ENCODE measurements at places on chromosomes 5 and 9.

DNA sequence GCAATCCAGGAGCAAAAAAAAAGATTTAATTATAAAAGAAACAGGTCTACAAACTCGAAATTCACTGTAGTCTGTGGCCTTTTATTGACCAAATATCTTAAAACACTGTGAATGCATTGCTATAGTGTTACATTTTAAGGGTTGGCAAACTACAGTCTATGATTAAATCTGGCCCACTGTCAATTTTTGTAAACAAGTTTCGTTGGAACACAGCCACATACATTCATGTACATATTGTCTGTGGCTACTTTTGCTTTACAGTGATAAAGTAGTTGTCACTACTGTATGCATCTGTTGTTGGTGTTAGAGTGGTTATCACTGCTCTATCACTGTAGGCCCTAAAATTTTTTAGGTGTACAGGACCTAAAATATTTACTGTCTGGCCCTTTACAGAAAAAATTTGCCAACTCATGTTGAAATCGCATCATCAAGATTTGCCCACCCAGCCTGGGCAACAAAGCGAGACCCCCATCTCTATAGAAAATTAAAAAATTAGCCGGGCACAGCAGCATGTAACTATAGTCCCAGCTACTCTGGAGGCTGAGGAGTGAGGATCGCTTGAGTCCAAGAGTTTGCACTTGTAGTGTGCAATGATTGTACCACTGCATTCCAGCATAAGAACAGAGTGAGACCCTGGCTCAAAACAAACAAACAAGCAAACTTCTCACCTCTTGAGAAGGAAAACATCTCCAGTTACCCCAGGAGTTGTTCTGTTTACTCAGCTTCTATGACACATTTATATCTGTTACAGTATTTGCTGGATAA, 89.0 kb downstream of the ERBIN start:
- DNase-seq, result peak; percentile 5

GRCh38 chr9:128072144-128073021, 4.4 kb downstream of the SLC25A25 start:
- DNase-seq, result peak; percentile 65

GRCh38 chr5:180424094-180424493, 70.1 kb upstream of the CNOT6 start:
- DNase-seq, result no peak

GRCh38 chr5:111326551-111326950, 102.4 kb downstream of the CAMK4 start:
- DNase-seq, result no peak

GRCh38 chr5:103117471-103117991, 2.4 kb downstream of the GIN1 start:
- DNase-seq, result peak; percentile 1

- DNase-seq, result no peak
Observed at GRCh38 chr5:57207681-57208080, 33.8 kb downstream of the GPBP1 start.

DNA sequence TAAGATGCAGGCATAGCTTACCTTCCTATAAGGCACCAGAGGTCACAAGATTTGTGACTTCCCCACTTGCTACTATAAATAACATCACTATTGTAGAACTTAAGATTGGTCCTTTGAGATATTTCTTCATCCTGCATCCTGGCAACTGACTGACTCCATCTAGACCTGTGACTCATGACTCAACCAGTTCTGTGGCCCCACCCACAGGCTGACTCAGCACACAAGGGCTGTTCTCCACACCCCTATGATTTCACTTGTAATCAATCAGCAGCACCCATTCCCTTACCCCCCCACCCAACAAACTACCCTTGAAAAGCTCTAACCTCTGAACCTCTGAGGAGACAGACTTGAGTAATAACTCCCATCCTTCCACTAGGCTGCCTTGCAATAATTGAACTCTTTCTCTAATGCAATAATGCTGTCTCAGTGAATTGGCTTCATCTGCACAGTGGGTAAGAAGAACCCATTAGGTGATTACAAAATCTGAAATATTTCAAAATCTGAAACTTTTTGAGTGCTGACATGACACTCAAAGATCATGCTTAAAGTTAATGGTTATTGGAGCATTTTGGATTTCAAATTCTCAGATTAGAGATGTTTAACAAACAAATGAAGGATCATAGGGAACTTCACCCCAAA, 296.7 kb downstream of the ARL15 start:
- DNase-seq, result peak; percentile 87

GRCh38 chr5:58760222-58760621, 177.3 kb downstream of the RAB3C start:
- no peak for DNase-seq

GRCh38 chr5:141597394-141597793, 21.4 kb downstream of the DIAPH1 start:
- no peak for DNase-seq

- peak; percentile 12 for DNase-seq
Observed at GRCh38 chr5:157918811-157919742, 60.1 kb upstream of the CLINT1 start.

Data from fibroblast of upper back skin (primary cell).